ENCODE measurements at places on chromosomes 11 and 22. TPM values are rescaled to one million over a fixed set of nuclear protein-coding genes. Genes with fewer than 3 reads are reported as not detected.

Gene PRAME
- 102 TPM for total RNA-seq

Gene WNT11
- 1.4 TPM for total RNA-seq

Gene DEUP1
- total RNA-seq, result not detected

Gene MIOX
- total RNA-seq, result not detected

Gene HEPN1
- not detected for total RNA-seq

Gene LRRC74B
- not detected for total RNA-seq

Gene GRAP2
- not detected for total RNA-seq

Gene OR51I1
- total RNA-seq, result not detected

Gene CHRM1
- total RNA-seq, result 0.06 TPM

Gene FAM227A
- 0.64 TPM for total RNA-seq

Gene AMPD3
- 7.1 TPM for total RNA-seq

Gene SEPTIN5
- 7.0 TPM for total RNA-seq

Gene HPX
- 0.41 TPM for total RNA-seq

Gene DEPDC7
- total RNA-seq, result 7.7 TPM

Gene MLC1
- not detected for total RNA-seq

Gene MPZL2
- not detected for total RNA-seq

Gene GRIK4
- not detected for total RNA-seq

Gene IL17REL
- 0.08 TPM for total RNA-seq

Gene AMBRA1
- total RNA-seq, result 16.2 TPM

Gene SERHL2
- total RNA-seq, result 0.24 TPM

Gene SPINDOC
- 46.7 TPM for total RNA-seq

Gene GRM5
- not detected for total RNA-seq

Gene SCN3B
- 0.13 TPM for total RNA-seq

Gene NCAPD3
- 21.7 TPM for total RNA-seq

Gene DMC1
- 2.3 TPM for total RNA-seq

Gene CNIH2
- total RNA-seq, result 2.4 TPM

Gene P2RX6
- 1.2 TPM for total RNA-seq

Gene OR9I1
- not detected for total RNA-seq

Gene MS4A3
- not detected for total RNA-seq

Gene BCO2
- 0.89 TPM for total RNA-seq

Gene GGTLC3
- not detected for total RNA-seq

Gene TRPM5
- total RNA-seq, result not detected

Gene KCNK4
- total RNA-seq, result not detected

Gene ARHGAP20
- not detected for total RNA-seq

Gene MMP13
- not detected for total RNA-seq

Gene LPXN
- 2.5 TPM for total RNA-seq

Gene LMNTD2
- 2.3 TPM for total RNA-seq

Gene LTBP3
- total RNA-seq, result 90.4 TPM

Gene SHANK2
- total RNA-seq, result 6.3 TPM

Gene LGALS12
- not detected for total RNA-seq

Gene ME3
- 17.2 TPM for total RNA-seq

Gene RCOR2
- 1.1 TPM for total RNA-seq

Gene PHETA2
- not detected for total RNA-seq

Gene FGF4
- total RNA-seq, result not detected

Gene SOX10
- not detected for total RNA-seq

Gene CCDC15
- 0.67 TPM for total RNA-seq

Gene TIGD3
- total RNA-seq, result 0.94 TPM

Gene PHOX2A
- not detected for total RNA-seq

Gene PRR5L
- total RNA-seq, result 14.6 TPM

Gene GLB1L2
- 1.4 TPM for total RNA-seq

Gene DEFB131B
- not detected for total RNA-seq

Gene CCDC73
- total RNA-seq, result not detected
